ENCODE measurements at places on chromosomes 5 and 9.
A peak's percentile ranks its signal among the peaks of the same experiment; 100 is the strongest.

- no peak for DNase-seq
Measured at GRCh38 chr5:150550286-150550685, 42.4 kb downstream of the NDST1 start.

- DNase-seq, result no peak
Measured at GRCh38 chr5:160357861-160358411, 12.5 kb downstream of the C1QTNF2 start.

GRCh38 chr9:133332381-133332730 lies 3.6 kb downstream of the SURF6 start:
- DNase-seq, result no peak

DNA sequence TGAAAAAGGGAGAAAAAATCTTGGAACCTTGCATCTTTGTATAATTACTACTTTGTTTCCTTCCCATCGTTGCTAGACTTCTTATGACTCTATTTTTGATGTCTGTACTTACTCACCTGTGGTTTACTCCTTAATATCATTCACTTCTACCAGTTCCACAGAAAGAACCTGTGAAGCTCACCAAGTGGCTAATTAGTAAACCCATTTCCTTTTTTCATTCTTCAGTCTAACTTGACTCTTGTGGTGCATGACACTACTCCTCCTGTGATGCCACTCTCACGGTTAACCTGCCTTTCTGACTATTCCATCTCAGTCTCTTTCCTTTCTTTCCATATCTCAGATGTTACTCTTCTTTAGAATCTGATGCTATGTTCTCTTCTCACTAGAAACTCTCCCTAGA lies 14.6 kb downstream of the RECK start:
- DNase-seq, result no peak

DNA sequence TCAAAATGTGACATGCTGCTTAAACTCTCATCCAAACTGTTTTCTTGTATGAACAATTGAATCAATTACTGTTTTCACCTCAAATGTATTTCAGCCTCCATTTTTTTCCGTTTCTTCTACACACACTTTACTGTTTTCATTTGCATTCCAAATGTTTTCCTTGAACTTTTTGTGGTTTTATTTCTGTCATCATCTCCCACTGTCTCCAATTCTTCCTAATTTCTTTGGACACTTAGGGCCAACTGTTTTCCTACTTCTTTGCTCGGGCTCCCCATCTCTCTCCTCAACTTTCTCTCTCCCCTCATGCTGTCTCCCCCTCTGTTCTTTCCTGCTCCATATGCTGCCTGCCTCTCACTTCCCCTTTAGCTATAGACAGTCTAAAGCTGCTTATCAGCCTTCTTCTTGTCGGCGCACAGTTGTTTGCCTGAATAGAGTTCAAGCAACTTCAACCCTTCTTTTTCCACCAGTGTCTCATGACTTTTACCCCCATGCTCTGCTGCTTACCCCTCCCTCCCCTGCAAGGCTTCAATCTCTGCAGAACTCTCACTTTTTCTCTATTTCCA lies 443.4 kb downstream of the DTWD2 start:
- DNase-seq, result no peak

- no peak for DNase-seq
Measured at GRCh38 chr5:637581-638450, 25.7 kb downstream of the CEP72 start.

DNA sequence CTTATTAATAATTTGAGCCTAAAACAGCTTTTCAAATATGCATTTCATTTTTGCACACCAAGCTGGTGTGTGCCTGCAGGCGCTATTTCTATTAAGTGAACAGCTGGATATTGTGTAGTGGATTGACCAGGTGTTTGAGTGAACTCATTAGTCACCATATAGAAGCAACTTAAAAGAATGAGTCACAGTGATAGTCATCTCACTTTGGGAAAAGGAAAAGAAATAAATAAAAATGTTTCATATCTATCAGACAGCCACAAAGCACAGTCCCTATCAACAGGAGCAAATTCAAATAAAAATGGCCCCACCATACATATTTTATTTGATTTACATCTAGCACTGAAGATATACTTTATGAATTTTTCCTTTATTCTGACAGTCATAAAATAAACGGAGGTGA lies 456.5 kb upstream of the CDH9 start:
- DNase-seq, result no peak

GRCh38 chr9:94791435-94791834 lies 64.9 kb downstream of the AOPEP start:
- no peak for DNase-seq

DNA sequence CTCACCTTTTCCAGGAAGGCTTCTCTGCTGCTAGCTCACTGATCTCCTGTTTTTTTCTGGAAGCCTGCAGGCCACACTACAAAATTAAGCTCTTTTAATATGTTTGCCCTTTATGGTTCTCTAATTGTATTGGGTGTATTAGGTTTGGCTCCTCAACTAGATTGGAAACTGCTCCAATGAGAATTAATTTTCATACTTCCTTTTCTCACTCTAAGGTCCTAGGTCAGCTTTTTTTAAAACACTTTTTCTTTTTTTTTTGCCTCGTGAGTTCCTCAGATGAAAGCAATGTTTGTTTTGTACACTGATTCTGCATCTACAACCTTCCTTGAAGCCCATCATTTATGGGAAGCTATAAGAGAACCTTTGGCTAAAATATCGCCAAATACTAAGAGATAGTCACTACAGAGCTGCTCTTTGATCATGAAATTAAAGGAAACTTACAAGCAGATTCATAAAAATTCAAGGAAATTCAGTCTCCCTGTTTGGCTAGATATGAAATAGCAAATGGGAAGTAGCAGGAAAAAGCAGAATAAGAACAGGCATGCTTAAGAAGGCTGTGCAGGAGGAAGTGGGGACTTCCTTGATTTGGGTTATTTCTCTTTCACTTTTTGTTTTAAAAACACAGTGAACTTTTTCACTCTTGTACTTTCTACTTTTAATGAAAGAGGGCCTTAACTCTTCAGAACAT lies 55.2 kb upstream of the FYB1 start:
- DNase-seq, result peak; percentile 20

GRCh38 chr9:74255489-74255984 lies 241.6 kb upstream of the RORB start:
- no peak for DNase-seq

All from CD4-positive, alpha-beta T cell treated with Interleukin-17A for 4 hours (primary cell).